Lower leg skin (tissue), 4 donors: ENCODE measurements at places on chromosomes 1 and 21.

- DNase-seq, result no peak
These were observed 492 bp downstream of the FOXO6 start for GRCh38 chr1:41361495-41362356.

- DNase-seq, result no peak
These were observed 428.9 kb upstream of the C1orf87 start for GRCh38 chr1:60502506-60502905.

GRCh38 chr1:193700710-193701355 lies 514.4 kb upstream of the B3GALT2 start:
- DNase-seq, result no peak

DNA sequence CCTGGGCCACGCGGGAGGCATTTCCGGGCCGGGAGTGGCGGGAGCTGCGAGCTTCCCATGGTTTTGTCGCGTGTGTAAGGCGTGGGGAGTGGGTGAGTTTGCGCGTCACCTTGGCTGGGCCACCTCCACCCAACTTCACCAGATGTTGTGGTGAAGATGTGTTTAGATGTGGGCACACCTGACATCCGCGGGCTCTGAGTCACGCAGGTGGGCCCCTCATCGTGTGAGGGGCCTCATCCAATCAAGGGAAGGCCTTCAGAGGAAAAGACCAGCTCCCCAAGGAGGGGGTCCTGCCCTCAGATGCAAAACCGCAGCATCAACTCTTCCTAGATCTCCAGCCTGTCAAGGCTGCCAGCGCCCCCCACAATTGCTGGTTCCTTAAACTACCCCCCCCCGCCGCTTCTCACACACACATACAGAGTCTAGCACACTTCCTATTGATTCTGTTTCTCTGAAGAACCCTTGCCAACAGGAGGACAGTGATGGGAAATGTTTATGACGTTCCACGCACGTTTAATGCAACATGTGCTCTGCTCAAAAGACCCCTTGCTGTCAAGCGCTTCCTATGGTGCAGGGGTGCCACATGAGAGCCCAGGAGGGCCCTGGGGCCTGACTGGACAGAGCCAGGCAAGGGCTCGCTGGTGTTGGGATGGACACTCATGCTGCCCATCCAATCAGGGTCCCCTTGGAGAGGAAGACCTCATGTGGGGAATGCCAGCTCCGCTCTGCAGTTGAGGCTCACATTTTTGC lies 11.9 kb downstream of the ACTRT2 start:
- no peak for DNase-seq

DNA sequence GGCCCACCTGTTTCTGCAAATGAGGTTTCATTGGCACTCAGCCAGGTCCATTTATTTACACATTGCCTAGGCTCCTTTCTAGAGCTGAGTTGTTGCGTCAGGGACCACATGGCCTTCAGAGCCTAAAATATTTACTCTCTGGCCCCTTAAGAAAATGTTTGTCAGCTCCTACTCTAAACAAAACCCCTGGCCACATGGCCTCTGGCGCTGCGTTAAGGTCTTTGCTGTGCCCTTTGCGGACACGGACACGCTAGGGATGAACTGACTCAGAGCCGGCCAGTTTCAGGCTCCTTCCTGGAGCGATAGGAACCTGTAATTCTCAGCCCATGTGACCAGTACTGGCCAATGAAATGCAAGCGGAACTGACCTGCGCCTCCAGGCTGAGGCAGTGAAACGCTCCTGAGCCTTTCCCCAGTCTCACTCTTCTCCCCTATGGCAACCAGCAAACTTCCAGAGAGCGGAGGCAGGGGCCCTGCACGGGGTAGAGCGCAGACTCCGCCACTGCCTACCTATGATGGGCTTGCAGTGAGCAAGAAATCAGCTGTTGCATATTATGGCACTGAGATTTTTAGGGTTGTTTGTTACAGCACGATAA lies 160.3 kb downstream of the ETS2 start:
- DNase-seq, result no peak

DNA sequence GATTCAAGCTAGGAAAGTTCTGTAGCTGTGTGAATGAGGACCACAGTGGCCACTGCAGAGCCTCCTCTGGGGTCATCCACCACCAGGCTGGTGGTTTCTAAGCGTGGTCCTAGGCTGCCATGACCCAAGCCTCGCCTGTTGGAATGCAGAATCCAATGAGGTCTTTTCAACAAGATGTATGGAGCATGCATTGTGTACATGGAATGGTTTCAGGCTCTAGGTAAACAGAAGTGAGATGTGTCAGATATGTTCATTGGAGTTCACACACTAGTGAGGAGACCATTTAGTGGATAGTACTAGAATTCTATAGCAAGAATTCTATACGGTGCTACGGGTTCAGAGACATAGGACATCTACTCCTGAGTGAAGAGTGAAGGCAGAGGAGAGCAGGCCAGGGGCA lies 10.7 kb downstream of the RNU5D-1 start:
- no peak for DNase-seq

DNA sequence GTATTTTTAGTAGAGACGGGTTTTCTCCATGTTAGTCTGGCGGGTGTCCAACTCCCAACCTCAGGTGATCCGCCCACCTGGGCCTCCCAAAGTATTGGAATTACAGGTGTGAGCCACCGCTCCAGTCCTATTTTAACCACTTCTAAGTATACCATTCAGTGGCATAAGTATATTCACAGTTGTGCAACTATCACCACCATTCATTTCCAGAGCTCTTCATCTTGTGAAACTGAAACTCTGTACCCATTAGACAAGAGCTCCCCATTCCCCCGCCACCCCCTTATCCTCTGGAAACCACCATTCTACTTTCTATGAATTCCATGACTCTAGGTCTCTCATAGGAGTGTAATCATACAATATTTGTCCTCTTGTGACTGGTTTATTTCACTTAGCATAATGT lies 40.2 kb upstream of the CAMTA1 start:
- DNase-seq, result no peak

DNA sequence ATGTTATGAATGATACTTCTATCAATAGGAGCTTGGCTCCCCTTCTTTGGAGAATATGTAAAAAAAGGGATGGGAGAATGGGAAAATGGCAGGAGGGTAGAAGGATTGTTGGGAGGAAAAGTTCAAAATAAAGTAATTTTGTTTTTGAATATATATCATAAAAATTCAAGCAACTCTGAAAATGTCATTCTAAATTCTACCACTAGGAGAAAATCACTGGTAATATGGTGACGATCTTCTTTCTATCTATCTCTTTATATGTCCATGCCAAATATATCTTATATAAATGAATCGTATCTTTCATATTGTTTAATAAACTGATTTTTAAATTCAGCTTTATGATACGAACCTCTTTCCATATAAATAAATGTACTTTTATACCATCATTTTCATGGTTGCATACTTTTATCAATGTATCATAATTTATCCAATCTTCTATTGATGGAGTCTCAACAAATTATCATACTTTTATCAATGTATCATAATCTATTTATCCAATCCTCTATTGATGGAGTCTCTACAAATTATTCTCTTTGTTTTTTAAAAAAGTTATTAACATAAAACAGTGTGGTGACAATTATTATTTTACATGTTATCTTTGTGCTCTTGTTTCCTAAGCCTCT lies 73.7 kb upstream of the MARK1 start:
- no peak for DNase-seq

GRCh38 chr1:205183676-205184335 lies 27.7 kb downstream of the DSTYK start:
- no peak for DNase-seq

DNA sequence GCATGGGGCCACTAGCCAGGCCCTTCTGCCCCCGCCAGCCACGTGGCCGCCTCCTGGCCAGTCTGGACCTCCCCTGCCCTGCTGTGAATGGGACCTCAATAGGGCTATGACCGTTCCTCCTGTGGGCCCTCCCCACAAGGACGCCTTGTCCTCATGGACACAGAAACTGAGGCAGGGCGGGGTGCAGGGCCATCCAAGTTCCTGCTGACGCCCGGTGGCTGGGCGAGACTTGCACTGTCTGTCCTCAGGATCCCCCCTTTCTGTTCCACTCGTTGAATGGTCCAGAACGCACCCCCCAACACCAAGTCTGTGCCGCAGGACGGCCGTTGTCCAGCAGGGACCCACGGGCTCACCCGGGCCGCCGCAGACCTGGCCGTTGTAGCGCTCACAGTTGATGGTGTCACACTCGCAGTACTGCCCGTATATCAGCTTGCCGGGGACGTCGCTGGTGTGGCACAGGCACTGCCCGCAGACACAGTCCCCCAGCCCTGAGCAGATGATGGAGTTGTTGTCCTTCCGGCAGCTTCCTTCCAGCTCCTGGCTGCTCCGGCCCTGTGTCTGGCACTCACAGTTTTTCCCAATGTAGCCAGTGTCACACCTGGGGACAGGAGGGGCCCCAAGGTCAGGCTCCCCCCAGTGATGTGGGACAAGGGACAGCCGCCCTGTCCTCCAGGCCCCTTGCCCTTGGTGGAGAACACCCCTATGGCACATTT lies 16.3 kb upstream of the PTTG1IP start:
- no peak for DNase-seq

DNA sequence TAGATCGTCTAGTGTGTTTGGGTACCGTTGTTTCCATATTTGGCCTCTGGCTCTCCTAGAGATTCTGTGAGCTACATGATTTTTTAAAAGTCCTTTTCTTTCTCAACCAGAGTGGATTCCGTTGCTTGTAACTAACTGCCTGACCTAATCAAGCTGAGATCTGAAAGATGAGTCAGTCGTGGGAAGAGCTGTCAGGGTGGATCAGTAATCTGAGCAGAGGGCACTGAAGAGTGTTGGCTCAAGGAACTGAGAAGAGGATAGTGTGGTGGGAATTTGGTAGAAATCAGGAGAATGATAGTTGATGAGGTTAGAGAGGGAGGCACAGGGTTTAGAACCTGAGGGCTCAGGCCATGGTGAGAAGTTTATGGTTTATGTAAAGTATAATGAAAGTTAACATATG lies 52.2 kb downstream of the TRAF5 start:
- no peak for DNase-seq

DNA sequence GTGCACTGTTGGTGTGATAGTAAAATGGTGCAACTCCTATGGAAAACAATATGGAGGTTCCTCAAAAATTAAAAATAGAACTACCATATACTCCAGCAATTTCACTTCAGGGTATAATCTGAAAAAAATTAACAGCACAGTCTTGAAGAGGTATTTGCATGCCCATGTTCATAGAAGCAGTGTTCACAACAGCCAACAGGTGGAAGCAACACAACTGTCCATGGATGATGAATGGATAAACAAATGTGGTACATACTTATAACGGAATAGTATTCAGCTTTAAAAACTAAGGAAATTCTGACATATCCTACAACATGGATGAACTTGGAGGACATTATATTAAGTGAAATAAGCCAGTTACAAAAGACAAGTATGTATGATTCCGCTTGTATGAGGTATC lies 8.2 kb downstream of the TTLL7 start:
- DNase-seq, result no peak

DNA sequence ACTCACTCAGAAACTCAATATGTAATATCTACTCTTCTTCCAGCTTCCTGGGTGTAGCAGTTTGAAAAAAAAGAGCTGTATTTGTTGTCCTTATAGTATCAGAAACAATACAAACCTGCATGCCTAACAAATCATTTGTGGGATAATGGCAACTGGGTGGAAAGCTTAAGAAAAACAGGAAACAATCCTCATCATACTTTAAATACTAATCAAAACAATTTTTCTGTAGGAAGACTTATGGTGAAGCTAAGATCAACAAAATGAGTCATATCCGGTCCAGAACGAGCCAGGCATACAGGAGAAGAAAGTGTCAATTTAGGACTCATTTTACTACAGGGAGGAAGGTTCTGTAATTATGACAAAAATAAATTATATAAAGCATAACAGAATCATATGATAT lies 181.8 kb upstream of the ADGRL4 start:
- no peak for DNase-seq

DNA sequence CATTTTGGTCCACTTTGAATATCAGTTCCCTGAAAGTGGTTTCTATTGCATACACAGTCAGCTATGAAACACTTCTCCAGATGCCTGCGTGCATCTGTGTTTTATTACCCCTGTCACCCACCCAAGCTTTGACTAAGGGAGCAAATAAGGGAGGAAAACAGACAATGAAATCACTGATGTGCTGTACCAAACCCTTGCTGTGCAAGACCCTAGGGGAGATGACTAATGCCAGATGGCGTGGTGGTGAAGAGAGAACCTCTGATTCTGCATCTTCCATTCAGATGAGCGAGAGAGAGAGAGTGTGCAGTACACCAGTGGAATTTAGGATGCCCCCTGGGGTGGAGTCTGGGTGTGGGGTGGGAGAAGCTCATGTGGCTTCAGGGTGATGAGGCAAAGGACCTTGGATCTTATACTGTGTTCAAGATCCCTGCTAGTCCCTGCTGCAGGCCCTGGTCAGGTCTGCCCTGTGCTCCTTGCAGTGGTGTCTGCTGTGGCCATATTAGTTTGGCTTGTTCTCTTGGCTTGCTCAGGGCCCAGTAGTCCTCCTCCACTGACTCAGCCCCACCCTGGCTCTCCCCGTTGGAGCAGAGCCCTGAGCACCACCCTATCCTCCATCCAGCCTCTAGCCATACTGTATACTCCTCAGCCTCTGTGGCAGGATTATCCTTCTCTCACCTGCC lies 18.5 kb downstream of the CLCA1 start:
- peak; percentile 87 for DNase-seq
